Activated CD8-positive, alpha-beta memory T cell treated with anti-CD3 and anti-CD28 coated beads for 4 hours (primary cell): ENCODE measurements at places on chromosomes 11 and 22.

- DNase-seq: no peak
Observed at GRCh38 chr11:30174265-30175020, 56.4 kb upstream of the FSHB start.

- DNase-seq: no peak
Observed at GRCh38 chr11:130511765-130512164, 63.3 kb downstream of the ADAMTS15 start.

GRCh38 chr22:30732426-30732825, 37.8 kb downstream of the OSBP2 start:
- no peak for DNase-seq

DNA sequence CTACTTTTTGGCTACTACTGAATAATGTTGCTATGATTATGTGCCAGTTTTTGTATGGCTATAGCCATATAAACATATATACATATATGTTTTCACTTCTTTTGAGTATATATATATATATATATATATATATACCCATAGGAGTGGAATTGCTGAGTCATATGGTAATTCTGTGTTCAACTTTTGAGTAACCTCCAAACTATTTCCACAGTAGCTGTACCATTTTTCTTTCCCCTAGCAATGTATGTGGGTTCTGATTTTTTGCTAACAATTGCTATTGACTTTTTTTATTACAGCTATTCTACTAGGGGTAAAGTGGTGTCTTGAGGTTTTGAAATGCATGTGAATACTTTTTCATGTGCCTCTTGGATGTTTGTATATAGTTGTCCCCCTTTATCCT, 30.4 kb downstream of the CBL start:
- no peak for DNase-seq

- no peak for DNase-seq
Observed at GRCh38 chr11:57476047-57476756, 15.9 kb downstream of the RTN4RL2 start.

DNA sequence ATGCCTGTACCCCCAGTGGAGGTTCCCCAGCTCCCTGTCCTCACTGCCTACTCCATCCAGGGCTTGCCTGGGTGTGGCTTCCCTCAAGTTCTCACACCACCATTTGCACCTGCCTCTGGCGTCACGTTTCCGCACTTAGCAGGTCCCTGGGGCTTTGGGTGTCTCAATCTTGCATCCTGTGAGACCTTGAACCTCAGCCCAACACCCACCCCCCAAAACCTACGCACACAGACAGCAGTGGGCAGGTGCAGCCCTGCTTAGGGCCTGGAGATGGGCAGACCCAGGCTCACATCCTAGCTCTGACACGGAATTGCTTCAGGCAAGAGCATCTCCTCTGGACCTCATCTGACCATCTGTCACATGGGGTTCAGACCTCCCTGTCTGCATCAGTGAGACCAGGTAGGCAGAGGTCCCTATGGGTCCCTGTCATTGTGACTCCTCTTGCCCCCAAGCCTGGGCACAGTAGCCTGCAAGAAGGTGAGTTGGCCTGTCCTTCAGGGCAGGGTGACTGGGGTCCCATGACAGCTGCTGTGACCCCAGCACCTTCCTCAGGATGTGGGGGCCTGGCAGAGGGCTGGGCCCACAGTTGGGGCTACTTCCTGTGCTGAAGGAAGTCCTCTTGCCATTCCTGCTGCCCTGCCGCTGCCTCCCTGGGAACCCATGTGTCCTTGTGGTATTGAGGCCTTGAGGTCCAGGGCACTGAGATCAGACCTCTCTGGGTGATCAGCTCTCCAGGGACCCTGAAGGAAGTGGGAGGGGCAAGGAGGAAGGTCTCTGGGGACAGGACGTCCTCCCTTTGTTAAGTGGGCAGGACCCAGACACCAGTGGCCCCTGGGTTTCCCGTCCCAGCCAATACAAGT, 2.0 kb downstream of the SIPA1 start:
- DNase-seq: no peak

- DNase-seq: no peak
Observed at GRCh38 chr11:110134110-110134509, 40.9 kb downstream of the ZC3H12C start.

DNA sequence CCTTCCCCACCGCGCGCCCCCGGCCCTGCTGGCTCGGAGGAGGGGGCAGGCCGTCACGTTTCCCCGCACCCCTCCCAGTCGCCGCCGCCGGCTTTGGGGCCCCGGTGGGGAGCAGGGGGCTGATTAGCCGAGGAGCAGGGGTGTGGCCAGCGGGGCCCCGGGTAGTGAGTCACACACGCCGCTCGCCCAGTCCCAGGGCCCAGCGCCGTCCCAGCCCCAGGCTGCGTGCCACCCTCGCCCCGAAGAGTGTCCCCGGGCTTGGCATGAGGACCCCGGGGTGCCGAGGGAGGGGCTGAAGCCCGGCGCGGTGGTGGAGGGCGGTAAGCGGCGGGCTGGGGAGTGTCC, 34.4 kb downstream of the PRDM11 start:
- peak; percentile 6 for DNase-seq

- peak; percentile 54 for DNase-seq
Observed at GRCh38 chr11:66856496-66857233, at the start of gene LRFN4. Gene LRFN4 (plus strand): TSS chr11:66857064. CDS start chr11:66857745, 681 bp downstream.

- no peak for DNase-seq
Observed at GRCh38 chr22:32204040-32204855, 625 bp downstream of the RFPL2 start.

DNA sequence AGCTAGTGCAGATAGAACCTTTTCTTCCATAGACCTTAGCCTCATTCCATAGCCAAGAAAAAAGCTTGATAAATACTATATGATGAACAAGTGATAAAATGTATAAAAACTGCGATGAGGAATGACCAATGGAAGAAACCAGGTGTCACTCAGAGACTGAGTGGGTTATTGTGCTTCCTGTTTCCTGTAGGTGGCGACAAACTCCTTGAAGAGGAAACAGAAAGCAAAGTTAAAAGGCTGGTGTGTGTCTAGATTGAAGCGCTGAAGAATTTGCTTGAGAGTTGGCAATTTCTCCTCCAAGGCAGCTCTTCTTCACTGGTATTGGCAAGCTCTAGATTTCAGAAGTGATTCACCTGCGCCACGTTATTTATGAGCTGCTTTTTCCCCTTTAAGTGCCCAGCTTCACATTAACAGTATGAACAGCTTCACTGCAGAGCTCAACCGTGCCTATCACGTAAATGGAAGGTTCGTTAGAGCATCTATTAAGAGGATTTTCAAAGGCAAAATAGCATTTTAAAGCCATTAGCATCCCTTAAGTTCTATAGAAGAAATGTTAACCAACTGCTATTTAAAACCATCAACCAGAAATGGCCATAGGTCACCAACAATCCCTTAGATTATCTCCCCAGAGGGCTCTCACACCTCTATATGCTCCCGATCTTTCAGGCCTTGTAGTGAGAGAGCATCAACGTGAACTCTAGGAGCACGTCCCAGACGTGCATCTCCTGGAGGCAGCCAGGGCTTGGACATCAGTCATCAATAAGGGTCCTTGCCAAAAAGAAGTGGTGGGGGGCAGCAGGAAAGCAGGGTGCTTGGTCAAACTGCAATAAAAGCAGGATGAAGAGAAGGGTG, 179.4 kb downstream of the CADM1 start:
- DNase-seq: no peak

DNA sequence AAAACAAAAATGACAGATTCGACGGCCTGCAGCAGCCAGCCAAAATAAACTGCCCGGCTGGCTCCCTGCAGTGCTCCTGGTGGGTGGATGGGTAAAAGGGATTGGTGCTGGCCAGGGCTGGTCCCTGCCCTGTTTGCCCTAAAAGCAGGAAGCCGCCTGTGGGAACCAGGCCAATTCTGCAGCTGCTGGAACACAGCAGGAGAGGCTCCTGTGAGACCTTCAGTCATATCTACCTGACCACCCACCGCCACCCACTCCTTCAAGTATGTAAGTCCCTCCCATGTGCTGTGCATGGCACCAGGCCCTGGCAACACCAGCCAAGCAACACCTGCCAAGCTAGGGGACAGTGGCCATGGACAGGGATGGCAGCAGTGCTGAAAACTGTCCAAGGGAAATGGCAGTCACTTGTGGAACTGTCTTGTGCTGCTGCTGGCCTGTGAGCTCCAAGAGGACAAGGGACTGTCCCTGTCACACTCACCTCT, 48.7 kb upstream of the ARFGAP3 start:
- no peak for DNase-seq

DNA sequence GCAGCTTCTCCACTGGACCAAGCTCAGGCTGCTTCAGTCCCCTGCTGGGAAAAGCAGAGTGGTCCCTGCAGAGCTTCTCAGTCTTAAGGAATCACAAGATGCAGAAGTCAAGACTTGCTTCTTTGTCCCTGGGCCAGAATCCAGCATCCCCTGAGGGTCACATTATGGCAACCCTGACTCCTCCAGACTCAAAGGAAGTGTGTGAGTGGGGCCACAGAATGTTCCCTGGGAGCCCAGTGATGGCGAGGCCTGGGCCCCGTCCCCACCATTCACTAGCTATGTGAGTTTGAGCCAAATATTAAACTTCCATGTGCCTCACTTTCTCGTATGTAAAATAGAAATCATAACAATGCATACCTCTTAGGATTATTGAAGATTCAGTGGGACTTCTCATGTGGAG, 122.2 kb upstream of the NCAM1 start:
- no peak for DNase-seq

- DNase-seq: no peak
Observed at GRCh38 chr11:31805629-31806185, 5.4 kb downstream of the PAX6 start.

DNA sequence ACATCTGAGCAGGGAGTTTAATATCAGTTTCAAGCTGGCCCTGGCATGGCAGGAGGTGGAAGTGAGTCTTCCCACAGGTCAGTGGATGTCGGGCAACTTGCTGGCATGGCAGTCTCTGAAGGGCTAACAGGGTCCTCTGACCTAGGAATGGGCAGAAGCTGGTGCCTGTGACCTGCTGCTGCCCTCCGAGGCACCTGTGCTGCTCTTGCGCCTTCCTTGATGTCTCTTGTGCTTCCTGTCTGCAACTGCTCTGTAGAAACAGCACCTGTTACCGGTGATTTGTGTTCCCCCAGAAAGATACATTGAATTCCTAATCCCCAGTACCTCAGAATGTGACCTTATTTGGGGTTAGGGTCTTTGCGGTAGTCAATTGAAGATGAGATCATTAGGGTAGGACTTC, 110.3 kb downstream of the RPS6KA4 start:
- no peak for DNase-seq

- DNase-seq: no peak
Observed at GRCh38 chr11:106399076-106399511, 321.6 kb downstream of the AASDHPPT start.

DNA sequence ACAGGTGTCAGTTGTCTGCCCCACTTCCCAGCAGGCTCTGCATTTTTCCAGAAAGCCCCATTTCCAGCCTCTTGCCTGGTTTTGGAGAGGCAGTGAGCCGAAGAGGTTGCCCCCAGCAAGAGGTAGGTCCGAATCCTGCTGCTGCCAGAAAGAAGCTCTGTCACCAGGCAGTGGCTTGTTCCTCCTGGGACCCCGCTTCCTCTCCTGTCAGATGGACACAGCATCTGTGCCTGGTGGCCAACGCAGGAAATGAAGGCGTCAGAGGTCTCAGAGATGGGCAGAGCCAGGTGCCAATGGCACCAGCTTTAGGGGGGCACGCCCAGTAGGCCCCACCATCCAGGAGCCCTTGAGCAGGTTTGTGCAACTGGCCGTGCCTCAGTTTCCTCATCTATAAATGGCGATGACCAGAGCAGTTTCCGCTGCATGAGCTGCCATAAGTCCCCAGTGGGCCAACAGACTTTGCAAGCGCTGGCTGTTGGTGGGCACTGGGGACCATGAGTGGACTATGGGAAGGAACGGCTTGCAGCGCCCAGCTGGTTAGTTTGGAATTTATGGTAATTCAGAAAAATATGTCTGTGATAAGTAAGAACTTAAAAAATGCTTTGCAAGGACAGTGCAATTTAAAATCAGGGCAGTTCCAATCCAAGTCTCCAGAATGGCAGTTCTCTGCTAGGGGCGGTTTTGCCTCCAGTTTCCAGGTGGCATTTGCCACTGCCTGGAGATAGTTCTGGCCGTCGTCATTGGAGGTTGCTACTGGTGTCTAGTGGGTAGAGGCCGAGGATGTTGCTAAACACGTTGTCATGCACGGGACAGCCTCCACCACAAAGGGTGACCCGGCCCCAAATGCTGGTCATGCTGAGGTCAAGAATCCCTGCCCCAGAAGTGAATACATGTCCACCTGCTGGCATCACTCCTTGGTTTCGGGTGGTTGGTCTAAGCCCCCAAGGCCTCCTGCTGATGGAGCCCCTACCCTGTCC, 2.3 kb upstream of the OSBPL5 start:
- DNase-seq: no peak

GRCh38 chr11:112212290-112212689, 13.9 kb upstream of the PTS start:
- DNase-seq: no peak

DNA sequence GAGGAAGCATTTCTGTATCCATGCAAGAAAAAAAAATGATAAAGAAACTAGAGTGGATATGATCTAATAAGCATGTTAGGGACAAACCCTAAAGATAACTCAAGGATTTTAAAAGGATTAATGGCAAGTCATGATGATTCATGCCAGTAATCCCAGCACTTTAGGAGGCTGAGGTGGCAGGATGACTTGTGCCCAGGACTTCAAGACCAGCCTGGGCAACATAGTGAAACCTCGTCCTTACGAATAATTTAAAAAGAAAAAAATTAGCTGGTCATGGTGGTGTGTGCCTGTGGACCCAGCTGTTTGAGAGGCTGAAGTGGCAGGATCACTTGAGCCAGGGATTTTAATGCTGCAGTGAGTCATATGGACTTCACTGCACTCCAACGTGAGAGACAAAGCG, 145.5 kb upstream of the BLID start:
- no peak for DNase-seq

GRCh38 chr11:26490546-26490945, 81.5 kb downstream of the MUC15 start:
- DNase-seq: no peak

- no peak for DNase-seq
Observed at GRCh38 chr11:91075032-91075695, 852.3 kb upstream of the CHORDC1 start.

- no peak for DNase-seq
Observed at GRCh38 chr11:96097844-96098421, 174.0 kb upstream of the MTMR2 start.

DNA sequence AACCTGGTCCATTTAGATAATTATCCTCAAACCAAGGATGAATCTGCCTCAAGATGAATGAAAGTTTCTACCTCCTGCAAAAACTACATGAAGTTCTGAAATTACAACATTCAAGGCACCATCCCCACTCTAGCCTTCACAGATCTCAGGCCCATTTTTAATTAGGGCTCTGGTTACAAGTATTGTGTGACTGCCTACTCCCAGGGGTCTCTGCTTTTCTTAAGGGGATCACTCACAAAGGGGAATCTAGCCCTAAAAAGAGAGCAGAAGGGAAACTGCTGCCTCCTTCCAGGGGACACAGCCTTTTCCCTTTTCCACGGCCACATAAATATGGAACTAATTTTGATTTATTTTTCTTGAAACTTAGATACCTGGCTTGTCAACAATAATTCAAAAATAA, 17.4 kb upstream of the TMEM135 start:
- DNase-seq: no peak
